ENCODE measurements at places on chromosomes 6 and 20.

GRCh38 chr20:16263582-16263981 lies 309.7 kb downstream of the KIF16B start:
- DNase-seq: no peak

DNA sequence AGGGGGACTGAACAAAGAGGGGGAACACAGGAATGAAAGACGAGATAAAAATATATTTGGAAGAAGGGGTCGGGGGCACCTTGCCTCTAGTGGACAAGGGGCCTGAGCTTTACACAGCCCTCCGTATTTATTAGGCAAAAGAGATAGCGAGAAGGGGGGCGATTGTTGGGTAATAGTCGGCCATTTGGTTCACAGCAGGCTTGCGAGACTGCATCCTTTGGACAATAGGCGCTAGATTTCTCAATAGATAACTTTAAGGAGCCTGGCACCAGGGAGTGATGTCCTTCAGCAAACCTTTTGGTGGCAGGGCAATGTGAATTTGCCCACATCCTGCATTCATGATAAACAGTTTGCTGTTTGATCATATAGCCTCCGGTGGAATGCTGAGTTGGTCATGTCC lies 3.0 kb upstream of the NANP start:
- DNase-seq: no peak

DNA sequence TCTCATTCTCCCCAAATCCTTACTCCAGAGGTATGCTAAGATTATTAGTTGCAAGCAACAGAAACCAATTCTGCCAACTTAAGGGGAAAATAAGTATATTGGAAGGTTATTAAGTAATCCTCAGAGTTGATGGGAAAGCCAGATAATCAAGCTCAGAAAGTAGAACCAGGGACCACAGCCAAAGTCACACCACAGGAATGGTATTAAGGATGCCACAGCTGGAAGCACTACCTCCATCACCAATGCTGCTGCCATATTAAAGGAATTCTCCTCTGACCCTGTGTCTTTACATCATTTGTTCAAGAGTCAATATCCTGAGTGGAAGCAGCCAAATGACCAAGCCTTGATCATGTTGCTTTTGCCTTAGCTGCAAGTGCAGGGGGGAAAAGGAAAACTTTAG lies 9.9 kb downstream of the PROCR start:
- peak; percentile 40 for DNase-seq

- peak; percentile 67 for DNase-seq
Observed at GRCh38 chr6:14876778-14877613, 368.9 kb upstream of the JARID2 start.

DNA sequence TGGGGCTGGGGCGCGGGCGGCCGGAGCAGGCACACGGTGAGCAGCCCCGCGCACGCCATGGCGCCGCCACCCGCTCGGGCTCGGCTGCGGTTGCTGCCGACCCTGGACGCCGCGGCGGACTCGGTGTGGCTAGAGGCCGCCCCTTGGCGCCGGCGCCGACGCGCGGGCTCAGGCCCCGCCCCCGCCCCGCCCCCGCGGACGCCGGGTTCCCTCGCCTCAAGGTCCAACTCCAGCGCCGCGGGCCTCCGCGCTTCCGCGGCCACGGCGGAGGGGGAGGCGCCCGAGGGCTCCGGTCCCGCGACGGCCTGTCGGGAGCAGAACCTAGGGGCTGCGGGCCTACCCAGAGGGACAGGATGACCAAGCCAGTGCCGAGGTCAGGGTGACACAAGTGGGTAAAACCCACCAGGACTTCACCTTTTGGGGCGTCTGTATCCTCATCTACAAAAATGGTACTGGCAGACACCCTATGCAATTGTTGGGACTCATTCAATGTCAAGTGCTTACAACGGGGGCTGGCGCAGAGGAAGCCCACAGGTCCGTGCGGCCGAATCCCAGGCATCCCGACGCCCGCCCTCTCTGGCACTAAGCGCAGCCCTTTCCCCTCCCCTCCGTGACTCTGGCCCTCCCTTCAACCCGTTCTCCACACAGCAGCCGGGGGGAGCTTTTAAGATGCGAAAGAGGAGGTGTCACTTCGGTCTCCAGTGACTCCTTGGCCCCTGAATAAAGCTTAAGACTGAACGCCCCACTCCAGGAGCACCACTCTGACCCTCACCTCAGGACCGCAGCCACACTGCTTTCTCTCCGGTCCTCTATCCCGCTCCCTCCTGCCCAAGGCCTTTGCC lies at the start of gene NECAB3:
Gene NECAB3, minus strand, starts transcription at position 135 of the 842 bp plus-strand sequence. Its CDS starts 76 bp downstream, at position 59.
- peak; percentile 91 for DNase-seq

GRCh38 chr6:73610444-73611275 lies 43.1 kb downstream of the SLC17A5 start:
- DNase-seq: peak; percentile 38

DNA sequence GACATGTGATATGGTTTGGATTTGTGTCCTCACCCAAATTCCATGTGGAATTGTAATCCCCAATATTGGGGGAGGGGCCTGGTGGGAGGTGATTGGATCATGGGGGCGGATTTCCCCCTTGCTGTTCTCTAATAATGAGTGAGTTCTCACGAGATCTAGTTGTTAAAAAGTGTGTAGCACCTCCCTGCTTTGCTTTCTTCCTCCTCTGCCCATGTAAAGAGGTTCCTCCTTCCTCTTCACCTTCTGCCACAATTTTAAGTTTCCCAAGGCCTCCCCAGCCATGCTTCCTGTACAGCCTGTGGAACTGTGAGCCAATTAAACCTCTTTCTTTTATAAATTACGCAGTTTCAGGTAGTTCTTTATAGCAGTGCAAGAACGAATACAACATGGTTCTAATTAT lies 2.1 kb upstream of the ZNF451 start:
- no peak for DNase-seq

DNA sequence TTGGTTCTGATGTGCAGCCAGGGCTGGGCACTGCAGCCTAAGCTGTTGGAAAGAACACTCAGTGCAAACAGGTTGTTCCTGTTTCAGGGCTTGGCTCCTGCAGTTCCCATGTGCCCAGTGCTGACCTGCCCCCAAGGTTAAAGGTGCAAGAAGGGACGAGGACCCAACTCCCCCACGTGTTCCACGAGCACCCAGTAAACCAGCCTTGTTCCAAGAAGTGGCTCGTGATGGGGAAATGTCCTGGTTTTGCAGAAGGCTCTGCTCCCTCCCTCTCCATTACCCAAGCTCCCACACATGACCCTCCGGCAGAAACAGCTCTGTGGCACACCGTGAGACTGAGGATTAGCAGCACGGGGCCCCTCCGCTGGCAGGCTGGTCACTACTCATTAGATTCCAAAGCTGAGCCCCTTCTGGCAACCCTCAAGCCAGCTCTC lies 9.4 kb downstream of the ACSS1 start:
- DNase-seq: no peak

DNA sequence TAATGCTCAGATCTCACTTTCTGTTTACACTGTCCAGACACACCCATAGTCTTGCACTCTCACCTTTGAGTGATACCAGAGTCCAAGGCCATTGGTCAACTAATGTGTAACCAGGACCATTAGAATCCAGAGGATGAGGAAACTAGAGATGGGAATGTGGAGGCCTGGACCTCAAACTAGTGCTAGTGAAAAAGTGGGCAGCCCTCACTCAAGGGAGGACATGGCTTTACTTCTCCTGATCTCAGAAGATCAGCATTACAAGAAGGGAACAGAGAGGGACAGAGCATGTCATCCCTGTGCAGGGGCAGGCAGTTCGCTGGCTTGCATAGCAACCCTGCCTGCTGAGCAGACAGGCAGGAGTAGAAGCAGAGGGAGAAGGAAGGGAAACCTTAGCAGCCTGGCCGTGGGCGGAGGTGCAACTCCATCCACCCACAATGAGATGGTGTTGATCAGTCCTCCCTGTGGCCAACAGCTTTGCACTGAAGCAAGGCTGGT lies 22.6 kb upstream of the XRN2 start:
- DNase-seq: no peak

GRCh38 chr6:137286916-137287315 lies 67.7 kb upstream of the IFNGR1 start:
- no peak for DNase-seq

GRCh38 chr20:16228722-16229121 lies 344.5 kb downstream of the KIF16B start:
- no peak for DNase-seq

GRCh38 chr6:77183447-77183846 lies 279.8 kb downstream of the HTR1B start:
- DNase-seq: no peak

DNA sequence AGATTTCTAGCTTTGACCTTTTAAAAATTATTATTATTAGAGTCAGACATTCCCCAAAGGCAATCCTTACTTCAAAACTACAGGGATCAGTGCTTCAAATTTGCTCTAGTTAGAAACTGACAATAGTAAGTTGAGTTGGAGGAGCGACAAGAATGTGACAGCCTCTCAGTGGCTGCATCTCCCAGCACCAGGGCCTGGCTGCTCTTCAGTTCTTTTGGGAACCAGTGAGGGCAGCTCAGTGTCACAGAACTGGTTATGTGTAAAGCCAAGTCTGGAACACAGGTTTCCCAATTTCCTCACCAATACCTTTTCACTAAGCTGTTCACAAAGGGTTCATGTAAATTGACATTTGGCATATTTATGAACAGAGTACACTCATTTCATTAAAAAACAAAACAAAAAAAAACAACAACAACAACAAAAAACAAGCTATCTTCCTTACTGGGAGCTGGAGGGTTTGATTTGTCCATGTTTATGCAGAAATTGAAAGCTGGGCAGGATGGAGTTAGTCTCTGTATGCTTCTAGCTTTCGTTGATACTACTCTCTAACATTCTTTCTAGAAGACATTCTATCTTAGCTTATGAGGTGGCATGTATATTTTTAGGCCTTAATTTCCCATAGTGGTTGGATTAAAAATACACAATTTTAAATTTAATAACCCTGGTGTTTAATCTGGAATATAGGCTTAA lies 95.0 kb downstream of the SAMD5 start:
- DNase-seq: no peak

- DNase-seq: no peak
Observed at GRCh38 chr6:15577106-15577505, 85.7 kb downstream of the DTNBP1 start.

DNA sequence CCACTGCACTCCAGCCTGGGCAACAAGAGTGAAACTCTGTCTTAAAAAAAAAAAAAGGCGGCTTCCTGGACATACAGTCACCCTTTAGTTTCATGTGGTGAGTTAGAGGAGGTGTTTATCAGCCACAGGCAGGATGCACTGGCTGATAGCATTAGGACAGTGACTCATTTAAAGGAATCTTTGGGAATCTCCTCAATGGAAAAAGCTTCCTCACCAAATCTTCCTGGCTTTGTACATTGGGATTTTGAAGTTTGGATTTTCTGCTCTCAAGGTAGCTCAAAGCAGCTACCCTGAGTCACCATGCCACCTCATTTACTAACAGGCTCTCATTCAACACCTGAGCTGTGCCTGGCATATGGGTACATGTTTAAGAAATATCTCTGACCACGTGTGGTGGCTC lies 20.2 kb downstream of the PRPH2 start:
- DNase-seq: peak; percentile 47

DNA sequence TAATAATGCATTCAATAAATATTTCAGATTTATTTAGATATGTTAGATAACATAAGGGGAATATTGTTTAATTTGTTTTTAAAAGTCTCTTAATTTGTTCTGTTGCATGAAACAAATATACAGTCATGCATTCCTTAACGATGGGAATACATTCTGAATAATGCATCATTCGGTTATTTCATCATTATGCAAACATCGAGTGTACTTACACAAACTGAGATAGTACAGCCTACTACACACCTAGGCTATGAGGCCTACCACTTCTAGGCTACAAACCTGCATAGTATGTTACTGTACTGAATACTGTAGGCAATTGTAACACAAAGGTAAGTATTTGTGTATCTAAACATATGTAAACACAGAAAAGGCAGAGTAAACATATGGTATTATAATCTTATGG lies 118.7 kb downstream of the EPHA7 start:
- DNase-seq: no peak

DNA sequence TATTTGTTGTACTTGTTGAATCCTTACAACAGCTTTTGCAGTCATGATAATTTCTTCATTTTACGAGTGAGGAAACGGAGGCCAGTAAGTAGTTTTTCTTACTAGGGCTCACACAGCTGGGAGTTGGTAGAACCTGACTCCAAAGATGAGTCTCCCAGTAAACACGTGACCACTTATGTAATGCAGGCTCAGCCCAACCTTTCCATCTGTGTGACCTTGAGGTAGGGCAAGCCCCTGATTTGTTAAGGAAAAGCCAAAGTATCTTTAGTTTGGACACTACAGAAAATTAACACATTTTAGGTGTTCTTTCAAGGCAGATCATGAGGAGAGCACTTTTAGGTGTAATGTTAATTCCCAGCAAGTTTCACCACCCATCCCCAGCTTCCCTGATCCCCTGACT lies 111.3 kb downstream of the LRRC1 start:
- no peak for DNase-seq

DNA sequence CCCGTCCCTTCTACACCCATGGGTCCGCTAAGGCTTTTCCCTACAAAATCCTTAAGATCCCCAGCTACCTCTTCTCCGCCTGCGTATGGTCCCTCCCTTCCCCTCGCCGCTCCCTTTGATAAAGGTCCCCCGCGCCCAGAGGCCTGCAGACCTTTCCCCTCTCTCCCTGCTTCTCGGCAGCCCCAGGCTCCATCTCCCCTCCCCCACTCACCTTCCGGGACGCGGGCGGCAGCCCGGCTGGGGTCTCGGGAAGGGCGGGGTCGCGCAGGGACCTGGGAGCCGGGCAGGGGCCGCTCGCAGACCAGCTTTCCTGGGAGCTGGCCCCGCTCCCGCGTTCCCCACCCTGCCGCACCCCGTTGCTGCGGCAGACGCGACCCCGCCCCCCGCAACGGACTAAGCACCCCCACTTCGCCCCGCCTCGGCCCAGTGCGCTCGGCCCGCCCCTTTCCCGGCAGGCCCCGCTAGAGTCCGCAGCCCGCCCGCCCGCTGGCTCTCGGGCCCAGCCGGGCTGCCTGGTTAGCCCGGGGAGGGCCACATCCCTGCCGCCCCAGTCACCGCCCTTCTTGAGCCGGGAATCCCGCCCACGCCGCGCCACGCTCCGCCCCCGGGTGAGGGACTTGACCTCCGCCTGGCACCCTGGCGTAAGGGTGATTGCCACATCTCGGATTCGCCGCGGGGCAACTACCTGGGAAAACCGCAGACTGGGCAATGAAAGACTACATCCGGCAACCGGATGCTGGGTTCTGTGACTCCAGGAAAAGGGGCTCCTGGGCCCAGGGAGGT lies at the start of gene FLOT1:
Gene FLOT1, minus strand, starts transcription at position 372 of the 783 bp plus-strand sequence. CDS start 498 bp downstream, outside the sequence.
- DNase-seq: peak; percentile 96

DNA sequence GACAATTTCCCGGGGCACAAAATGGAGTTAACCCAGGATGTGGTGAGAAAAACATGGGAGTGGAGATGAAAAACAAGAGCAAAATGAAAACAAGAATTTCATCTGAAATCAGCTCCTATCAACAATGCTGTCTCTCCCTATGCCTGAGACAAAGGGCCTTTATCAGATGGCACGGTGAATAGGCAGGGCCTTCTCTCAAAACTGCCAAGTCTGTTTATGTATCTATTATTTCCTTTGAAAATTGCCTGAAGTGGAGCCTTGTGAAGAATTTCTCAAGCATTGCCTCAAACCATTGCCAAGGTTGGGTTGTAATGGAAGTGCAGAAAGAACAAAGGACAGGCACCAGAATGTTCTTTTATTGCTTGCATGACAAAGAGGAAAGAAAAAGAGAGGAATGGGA lies 74.7 kb downstream of the BTBD3 start:
- no peak for DNase-seq

GRCh38 chr6:129206821-129207220 lies 323.9 kb downstream of the LAMA2 start:
- DNase-seq: peak; percentile 14

Data from AG08395 (cell line).